Choroid plexus epithelial cell (primary cell): ENCODE measurements at places on chromosomes 1 and 21.

DNA sequence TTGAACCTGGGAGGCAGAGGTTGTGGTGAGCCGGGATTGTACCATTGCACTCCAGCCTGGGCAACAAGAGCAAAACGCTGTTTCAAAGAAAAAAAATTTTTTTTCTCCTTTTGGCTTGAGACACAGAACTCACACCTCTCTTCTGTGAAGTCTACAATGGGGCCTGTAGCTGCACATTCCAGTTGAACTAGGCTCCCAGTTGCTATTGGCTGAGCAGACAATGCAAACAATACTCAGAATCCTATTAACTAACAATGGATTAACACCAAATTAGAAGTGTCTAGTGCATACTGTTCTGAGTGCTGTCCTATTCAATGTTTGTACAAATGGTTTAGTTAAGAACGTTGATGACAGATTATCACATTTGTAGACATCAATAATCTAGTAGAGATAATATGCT lies 17.6 kb upstream of the MCL1 start:
- no peak for DNase-seq

DNA sequence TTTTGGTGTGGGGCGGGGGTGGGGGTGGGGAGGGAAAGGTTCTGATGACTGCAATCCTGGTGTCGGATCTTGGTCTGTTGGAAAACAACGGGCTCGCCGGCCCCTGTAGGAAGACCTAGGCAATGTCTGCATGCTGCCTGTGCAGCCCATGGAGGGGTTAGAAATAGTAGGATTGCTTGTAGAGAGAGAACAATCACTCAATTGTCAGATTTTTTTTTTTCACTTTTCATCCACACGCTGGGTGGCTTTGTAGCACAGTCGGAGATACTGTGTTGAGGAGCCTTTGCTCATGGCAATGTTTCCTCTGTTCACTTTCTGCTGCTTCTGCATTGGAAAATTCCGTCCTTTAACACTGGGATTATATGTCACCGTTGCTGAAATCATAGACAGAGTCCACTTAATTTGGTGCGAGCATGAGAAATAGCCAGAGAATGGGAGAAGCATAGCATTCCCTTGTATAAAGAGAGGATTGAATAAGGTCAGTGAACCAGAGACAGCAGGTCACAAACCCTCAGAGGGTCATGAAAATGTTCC lies 107.5 kb downstream of the MRPS6 start:
- DNase-seq: no peak

DNA sequence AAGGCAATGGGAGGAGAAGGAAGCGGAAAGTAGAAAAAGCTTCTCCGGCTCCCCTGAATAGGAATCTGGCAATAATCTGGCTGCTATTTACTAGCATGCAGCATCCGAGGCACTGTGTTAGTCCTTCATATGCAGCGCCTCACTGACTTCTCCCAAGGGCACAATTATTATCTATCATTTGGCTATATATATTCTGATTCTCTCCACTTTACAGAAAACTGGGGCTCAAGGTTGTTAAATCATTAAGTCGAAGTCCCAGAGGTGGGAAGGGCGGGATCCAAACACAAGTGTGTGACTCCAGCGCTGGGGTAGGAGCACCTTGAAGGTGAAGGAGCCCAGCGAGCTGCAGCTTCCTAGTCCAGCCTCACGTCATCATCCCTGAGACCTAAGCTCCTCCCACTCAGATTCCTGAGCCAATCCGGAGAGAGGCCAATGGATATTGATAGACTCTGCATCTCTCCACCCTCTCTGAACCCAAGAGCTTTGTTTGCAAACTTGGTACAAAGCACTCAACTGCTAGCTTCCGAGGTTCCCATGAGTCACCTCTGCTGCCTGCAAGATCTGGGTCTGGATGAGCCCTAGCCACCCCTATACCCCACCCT lies 16.6 kb upstream of the EYA3 start:
- DNase-seq: peak; percentile 75

DNA sequence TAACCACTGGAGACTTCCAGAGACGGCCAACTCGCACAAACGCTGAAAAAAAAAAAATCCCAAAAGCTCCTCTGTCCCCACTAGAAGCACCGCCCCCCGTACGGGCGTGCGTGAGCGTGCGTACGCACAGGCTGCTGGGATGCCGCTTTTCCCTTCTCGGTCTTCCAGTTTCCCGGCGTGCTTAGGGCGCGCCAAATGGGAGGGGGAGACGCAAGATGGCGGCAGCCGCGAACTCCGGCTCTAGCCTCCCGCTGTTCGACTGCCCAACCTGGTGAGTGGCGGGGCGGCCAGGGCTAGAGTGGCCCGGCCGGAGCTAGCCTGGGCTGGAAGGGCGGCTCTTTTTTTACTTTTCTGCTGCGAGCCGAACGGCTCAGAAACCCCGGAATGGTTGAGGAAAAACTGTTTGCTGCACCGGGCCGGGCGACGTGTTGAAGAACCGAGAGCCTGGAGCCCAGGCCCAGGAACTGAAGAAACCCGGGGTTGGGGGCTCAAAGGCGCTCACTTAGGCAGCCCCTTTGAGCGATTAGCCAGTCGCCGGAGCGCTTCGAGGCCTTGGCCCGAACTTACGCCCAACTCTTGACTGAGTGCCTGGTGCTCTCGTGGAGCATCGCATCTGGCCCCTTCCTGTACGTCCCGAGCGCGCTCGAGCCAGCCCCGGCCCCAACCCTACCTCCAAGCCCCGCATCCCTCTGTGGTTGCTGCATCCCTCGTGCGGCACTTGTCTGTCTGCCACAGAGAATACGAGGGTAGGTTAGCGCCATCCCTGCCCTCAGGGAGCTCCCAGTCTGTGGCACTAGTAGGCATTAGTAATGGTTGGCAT lies at the start of gene PPP1R8:
Gene PPP1R8 (plus strand): TSS at position 162 of the 820 bp plus-strand sequence. CDS start 54 bp downstream, at position 216.
- DNase-seq: peak; percentile 97
